T-helper 1 cell (primary cell): ENCODE measurements at places on chromosomes 2 and 18.

- DNase-seq = no peak
These were observed 25.5 kb downstream of the RMC1 start for GRCh38 chr18:23528580-23529472.

DNA sequence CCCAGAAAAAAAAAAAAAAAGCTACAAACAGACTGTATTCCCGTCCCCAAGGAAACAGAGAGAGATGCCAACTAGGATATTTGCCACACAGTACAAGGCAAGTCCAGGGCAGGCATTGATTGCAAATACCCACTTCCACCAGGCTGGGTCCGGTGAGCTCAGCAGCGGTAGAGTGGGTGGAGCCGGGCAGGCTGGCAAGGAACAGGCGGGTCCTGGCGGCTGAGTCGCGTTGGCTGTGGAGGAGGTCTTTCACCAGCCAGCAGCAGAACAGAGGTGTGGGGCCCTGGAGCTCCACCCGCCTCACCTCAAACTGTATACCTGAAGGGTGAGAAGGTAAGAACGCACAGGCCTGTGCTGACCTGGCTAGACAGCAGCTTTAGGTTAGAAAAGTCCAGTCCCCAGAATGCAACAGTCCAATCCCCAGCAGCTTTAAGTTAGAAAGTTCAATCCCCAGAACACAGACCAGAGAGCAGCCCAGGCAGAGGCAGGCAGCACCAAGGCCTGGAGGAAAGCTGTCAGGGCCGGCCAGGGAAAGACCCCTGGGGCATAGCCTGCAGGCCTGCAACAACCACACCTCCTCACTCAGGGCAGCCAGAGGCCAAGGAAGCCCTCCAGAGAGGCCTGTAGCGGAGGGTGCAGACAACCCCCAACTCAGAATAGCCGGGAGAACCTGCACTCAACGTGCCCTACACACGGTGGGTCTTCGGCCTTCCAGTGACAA, 21.9 kb upstream of the MTERF4 start:
- no peak for DNase-seq

GRCh38 chr2:60379684-60380083, 173.8 kb downstream of the BCL11A start:
- no peak for DNase-seq

DNA sequence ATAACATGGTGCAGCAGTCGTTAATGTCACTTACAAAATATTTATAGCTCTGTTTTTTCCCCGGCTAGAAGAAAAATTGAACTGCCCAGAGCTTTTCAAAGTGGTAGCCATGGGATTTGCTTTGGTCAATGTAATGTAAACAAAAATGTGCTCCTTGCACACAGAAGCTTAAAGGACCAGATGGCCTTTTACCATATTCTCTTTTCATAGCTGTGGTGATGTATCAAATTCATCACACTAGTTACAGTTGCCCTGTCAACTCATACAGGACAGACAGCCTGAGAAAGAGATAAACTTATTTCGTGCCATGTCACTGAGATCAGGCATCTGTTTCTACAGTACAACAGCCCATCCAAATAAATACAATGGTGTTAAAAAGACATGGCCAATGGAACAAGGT, 368.1 kb upstream of the CDH19 start:
- no peak for DNase-seq

DNA sequence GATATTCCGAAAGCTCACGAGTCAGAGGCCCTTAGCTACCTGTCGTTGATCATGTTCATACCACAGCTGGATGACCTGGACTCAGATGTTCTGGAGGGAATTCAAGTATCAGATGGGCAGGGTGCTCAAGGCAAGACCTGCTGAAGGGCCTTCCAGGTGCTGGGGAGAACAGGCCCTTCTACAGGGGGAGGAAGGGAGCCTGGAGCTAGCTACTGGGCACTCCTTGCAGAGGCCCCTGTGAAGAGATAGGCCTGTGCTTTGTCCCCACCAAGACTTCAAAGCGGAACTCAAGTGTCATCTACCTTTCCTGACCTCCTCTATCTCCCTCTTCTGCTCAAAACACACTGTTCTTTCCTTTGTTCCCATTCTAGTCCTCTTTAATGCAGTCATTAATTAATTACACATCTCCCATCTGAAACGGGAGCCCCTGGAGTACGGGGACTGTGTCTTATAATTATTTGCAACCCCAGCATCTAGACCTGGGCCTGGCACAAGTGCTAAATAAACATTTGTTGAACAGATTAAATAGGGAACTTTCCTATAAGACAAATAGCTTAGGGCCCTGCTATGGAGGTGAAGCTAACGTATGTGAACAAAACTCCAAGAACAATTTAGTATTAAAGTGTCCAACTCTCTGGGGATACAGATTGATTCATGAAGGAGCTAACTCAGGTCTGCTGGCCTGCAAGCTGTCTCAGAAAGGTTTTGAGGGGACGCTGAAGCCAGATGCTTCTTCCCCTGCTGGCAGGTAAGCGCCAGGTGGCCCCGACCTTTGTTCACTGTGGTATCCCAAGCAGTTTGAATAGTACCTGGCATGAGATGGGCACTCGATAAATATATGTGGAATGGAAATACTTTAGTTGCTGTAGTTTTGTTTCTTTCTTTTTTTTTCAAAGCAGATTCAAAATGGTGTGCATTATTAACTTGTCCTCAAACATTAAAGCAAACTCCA, 22.0 kb downstream of the RHOB start:
- no peak for DNase-seq

GRCh38 chr2:78082555-78082954, 560.4 kb upstream of the LRRTM4 start:
- no peak for DNase-seq

DNA sequence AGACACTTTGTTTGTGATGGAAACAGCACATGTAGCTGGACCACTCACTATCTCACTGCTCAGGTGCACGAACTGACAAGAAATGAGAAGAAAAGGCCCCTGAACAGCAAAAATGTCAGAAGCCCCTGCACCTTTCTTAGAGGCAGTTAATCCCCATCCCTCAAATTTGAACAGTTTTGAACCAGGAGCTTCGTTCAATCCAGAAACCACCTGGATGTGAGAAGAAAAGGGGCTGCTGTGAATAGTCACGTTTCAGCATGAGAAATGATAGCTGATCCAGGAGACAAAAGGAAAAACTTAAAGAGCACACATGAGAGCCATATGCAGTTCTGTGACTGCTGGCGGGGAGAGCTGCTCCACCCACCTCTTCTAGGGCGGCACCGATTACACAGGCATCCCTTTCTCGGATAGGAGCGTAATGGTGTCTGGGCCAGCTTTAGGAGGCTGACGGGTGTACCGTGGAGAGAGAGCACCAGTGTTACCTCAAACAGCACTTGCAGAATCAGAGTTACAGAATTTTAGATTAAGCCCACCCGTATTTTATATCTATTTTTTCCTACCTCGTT, 117.0 kb upstream of the EML6 start:
- DNase-seq = no peak

- no peak for DNase-seq
These were observed 165.7 kb upstream of the PXDN start for GRCh38 chr2:1910021-1910420.

DNA sequence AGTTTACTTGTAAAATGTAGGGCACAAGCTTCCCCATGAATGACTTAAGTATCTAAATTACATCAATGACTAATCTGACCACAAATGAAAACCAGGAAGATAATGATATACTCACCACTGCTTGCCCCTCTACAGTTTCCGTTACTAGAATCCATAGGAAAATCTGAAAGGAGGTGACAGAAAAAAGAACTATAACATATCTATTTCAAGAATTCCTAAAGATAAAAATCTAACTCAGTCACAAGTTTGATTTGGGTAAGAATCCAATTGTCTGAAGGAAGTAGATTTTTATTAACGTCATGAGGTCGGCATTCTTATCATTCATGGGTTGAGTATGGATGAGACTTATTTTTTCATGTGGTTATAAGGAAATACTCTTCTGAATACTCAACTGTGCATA, 7.8 kb downstream of the FRZB start:
- DNase-seq = no peak

GRCh38 chr2:240622060-240622411, 3.2 kb upstream of the GPR35 start:
- DNase-seq = no peak

GRCh38 chr2:65275141-65275915, 47.7 kb downstream of the ACTR2 start:
- no peak for DNase-seq

DNA sequence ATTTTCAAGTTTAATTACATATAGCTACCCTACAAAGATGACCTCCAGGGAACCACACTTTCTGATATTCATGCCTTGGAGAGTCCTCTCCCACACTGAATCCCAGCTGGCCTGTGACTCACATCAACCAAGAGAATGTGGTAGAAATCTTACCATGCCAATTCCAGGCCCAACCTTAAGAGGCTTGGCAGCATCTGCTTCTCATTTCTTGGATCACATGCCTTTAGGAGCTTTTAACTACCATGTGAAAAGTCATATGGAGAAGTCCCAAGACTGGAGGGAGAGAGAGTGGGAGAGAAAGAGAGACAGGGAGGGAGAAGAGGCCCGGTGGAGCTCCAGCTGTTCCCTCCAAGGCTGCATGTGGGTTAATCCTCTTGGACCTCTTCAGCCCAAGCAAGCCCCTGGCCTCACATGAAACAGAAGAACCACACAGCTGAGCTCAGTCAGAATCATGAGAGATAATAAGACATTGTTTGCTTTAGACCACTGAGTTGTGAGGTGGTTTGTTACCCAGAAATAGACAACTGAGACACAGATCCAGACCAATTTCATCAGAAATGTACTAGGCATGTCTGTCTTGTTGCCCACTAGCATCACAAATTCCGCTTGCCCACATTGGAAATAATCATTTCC, 190.7 kb downstream of the MTCL1 start:
- no peak for DNase-seq

DNA sequence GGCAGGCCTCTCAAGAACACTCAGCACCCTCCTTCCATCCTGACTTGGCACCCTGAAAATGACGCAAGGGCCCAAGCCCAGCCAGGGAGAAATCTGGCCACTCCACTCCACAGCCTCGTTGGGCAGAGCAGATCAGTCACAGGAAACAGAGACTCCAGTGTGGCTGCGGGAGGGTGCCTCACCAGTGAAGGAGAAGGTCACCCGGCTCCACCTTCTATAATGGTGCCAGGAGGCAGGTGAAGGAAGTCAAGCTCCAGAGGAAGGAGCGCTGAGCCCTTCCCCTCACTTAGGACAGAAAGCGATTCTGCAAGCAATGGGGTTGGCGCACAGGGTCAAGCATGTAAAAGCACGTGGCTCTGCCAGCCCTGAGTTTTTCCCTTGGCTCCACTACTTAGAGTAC, 35.3 kb downstream of the CRACDL start:
- DNase-seq = no peak

GRCh38 chr2:205752924-205753323, 70.6 kb downstream of the NRP2 start:
- no peak for DNase-seq

DNA sequence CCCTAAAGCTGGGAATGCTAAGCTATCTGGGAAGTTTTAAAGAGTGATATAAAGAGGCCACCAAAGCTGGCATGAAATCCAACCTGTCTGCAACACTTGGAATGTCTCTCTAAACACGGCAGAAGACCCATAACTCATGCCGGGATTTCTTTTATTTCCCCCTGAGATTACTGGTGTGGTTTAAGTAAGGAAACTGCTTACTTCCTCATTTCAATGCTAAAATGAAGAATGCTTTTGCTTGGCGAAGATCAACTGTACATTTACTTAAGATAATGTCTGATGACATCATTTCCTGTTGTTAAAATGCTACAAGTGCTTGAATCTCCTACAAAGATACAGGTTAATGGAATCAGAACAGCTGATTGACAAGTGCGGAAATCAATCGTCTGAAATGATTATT, 353.8 kb upstream of the SALL3 start:
- DNase-seq = no peak
